Left renal cortex interstitium (tissue), 4 donors: ENCODE measurements at places on chromosomes 16 and 17.

- DNase-seq, result no peak
Observed at GRCh38 chr17:51813140-51813783, 345.3 kb downstream of the CA10 start.

- DNase-seq, result no peak
Observed at GRCh38 chr17:42784811-42785592, 4.6 kb downstream of the WNK4 start.

DNA sequence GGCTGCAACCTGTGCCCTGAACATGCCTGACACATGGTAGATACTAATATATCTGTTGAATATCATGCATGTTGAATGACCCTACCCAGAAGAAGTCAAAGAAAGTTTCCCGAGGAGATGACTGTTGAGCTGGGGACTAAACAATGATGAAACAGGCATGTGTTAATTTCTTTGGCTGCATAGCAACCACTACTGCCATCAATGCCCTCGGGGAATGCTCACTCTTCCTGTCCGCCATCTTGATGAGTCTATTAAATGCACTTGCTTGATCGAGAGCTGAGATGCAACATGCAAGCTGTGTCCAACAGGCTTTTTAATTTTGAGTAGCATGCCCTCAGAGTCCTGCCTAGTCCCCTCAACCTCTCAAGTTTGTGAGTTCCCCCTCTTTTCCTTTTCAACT, 31.3 kb downstream of the GRIN2A start:
- DNase-seq, result no peak

- no peak for DNase-seq
Observed at GRCh38 chr16:46731691-46732555, 16.2 kb downstream of the MYLK3 start.

GRCh38 chr17:43576563-43577229, 30.6 kb upstream of the ETV4 start:
- DNase-seq, result no peak

- DNase-seq, result peak; percentile 7
Observed at GRCh38 chr16:25747160-25747758, 55.5 kb downstream of the HS3ST4 start.

DNA sequence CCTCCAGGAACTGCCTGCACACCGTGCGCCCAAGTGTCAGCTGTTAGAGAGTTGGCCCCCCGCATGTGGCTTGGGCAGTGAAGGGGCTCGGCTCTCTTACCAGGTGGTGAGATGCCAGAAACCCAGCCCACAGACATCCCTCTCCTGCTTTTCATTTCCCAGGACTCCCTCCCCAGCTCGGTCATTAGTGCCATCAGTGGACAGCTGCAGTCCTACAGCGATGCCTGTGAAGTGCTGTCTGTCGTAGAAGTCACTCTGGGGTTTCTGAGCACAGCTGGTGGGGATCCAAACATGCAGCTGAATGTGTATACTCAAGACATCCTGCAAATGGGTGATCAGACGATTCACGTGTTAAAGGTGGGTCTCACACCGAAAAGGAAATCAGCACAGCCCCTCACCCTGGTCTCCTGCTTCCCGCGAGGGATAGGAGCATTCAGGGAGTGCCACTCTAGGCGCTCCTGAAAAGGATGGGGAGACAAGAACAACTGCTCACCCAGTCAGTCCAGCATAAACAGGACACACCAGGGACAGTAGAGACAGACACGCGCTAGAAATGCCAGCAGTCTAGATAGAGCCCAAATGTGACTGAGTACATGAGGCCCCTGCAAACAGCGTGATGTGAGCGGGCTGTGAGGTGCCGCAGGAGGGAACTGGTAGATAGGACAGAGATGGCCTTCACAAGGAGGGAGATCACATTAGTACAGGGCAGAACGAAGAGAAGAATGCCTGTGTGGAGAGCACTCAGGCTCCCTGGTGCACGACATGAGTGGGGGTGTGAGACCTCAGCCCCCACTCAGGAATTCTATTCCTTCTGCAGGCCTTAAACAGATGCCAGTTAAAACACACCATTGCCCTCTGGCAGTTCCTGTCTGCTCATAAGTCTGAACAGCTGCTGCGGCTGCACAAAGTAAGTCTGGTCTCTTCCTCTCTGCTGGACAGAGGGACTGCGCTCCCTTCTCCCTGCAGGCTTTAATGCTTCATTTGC, 25.7 kb upstream of the ENDOV start:
- DNase-seq, result no peak

DNA sequence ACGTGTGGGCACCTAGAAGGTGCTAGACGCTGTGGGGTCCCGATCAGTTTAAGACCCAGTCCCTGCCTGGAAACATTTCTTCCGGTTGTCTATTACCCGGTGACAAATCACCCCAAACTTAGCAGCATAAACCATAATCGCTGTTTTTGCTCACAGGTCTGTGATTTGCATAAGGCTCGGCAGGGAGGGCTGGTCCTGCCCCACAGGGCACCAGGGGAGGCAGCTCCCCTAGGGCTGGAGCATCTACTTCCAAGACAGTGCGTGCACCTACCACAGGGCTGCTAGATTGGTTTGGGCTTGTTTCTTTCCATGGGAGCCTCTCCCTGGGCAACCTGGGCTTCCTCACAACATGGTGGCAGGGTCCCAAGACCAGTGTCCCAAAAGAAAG, 214.5 kb upstream of the CIBAR2 start:
- DNase-seq, result no peak

DNA sequence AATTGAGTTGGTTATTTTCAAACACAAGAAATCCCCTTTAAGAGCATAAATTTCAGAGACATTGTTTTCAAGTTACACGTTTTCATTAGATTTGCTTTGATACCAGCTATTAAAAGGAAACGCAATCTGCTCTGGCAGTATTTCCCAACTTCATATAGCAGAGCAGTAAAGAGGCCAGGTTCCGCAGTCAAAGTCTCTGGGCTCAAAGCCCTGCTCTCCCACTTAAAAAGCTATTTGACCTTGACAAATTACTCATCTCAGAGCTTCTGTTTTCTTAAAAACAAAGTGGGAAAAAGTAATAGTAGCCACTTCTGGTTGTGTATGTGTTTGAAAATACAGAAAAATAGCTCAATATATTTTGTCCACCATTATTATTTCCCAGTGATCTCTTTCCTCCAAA, 89.7 kb upstream of the CDYL2 start:
- no peak for DNase-seq

GRCh38 chr17:18921912-18922451, 30.0 kb upstream of the SLC5A10 start:
- no peak for DNase-seq

DNA sequence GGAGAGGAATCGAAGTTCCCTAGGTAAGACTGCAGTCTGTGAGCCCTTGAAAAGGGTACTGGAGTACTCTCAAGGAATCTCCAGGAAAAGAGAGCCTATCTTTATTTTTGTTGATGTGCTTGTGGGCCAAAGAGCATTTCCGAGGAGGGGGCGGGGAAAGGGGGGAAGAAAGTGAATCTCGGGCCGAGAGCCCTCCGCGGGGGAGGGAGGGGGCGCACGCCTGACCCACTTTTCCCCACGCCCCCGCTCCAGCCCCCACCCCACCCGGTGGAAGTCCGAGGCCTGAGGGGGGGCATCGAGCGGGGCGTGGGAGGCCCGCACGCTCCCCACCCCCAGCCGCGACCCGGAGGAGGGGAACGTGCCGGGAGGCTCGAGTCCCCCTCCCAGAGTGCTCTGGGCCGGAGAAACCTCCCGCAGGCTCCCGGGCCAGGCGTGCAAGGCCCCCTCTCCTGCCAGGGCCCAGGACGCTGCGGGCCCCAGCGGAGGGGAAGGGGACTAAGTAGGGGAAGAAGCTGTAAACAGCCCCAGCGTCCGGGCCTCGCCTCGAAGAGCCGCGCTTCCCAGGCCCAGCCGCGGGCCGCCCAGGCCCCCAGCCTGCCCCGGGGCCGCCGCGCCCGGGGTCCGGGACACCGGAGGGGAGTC, 444 bp downstream of the HELZ start:
- DNase-seq, result no peak

DNA sequence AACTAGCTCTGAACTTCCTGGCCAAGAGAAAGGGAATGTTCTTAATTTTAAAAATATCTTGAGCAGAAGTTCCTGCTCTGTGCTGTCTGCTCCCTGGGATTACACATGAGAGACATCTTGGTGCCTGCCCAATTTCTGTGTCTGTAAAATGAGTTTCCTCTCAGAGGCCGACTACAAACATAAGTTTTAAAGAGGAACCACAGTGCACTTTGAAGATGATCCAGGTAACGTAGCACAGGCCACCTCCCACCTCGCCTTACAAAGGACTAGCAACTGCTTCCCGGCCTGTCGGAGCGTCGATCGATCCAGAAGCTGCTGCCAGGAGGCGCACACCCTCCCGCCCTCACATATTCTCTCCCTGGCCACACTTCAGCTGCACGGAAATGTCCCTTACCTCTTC, 55.0 kb upstream of the ATP2A3 start:
- no peak for DNase-seq

DNA sequence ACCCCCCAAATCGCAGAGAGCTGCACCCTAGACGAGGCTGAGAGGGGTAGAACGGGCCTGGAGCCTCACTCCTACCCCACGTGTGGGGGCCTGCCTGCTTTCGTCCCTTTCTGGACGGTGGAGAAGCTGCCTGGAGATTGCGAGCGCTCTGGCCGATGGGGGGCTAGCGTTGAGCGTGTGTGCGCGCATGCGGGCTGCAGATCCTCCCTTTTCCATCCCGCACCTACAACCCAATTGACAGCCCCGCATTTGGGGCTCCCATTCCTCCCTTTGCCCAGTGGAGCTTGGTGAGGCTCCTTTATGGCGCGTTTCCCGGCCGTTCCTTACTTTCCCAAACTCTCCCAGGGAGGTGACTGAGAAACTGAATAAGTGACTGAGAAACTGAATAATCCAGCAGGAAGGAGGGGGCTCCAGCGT, 907 bp upstream of the ESRP2 start:
- DNase-seq, result no peak

GRCh38 chr17:72287586-72287985, 166.8 kb downstream of the SOX9 start:
- DNase-seq, result no peak

GRCh38 chr16:27389272-27389961, 12.6 kb upstream of the IL21R start:
- DNase-seq, result no peak

- DNase-seq, result no peak
Observed at GRCh38 chr16:68382296-68382718, 66.0 kb downstream of the SMPD3 start.

DNA sequence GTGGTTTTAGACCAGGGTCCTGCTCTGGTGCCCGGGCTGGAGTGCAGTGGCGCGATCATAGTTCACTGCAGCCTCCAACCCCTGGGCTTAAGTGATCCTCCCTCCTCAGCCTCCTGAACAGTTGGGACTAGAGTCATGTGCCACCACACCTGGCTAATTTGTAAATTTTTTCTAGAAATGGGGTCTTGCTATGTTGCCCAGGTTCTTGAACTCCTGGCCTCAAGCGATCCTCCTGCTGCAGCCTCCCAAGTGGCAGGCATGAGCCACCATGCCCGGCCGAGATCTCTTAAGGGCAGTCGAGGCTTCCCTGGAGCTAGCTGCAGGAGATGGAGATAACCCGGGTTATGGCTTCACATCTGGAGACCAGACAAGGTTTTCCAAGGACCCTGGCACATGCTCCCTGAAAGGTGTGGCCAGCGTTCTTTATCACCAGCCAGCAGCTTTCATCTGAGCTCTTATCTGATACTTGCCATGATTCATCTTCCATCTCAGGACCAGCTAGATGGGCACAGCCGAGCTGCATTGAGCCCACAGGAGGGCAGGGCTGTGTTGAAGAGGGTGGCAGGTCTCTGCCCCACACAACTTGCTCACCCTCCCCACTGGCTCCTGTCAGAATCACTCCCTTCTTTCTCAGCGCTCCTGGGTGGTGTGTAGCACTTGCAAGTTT, 28.6 kb downstream of the SCNN1B start:
- no peak for DNase-seq

GRCh38 chr16:22346483-22346882, 27.9 kb downstream of the CDR2 start:
- no peak for DNase-seq

GRCh38 chr16:35339337-35339736, 1879.9 kb downstream of the TP53TG3F start:
- no peak for DNase-seq

DNA sequence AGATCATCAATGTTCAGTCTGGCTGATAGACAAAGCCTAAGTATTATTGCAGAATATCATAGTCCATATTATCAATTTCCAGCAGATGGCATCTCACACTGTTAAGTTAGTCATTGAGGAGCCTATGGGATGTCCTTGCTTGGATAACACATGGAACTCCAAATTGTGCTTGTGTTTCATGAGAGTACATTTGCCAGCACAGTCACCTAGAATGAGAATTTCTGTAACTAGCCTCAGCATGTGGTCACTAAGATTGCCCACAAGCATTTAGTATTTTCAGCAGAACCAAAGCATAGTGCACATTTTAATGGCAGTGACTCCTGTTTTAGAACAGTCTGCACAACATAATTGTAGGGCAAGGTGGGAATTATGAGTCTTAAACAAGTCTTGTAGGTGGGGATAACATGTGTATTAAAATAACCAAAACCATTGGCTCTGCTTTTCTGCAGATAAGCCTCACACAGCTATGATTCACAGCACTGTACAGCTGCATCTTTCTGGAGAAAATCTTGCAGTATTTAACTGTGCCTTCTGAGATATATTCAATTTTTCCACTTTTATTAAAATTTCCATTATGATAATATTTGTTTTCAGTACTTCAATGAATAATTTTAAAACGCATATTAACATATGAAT, 882.8 kb upstream of the SOX9 start:
- DNase-seq, result no peak

DNA sequence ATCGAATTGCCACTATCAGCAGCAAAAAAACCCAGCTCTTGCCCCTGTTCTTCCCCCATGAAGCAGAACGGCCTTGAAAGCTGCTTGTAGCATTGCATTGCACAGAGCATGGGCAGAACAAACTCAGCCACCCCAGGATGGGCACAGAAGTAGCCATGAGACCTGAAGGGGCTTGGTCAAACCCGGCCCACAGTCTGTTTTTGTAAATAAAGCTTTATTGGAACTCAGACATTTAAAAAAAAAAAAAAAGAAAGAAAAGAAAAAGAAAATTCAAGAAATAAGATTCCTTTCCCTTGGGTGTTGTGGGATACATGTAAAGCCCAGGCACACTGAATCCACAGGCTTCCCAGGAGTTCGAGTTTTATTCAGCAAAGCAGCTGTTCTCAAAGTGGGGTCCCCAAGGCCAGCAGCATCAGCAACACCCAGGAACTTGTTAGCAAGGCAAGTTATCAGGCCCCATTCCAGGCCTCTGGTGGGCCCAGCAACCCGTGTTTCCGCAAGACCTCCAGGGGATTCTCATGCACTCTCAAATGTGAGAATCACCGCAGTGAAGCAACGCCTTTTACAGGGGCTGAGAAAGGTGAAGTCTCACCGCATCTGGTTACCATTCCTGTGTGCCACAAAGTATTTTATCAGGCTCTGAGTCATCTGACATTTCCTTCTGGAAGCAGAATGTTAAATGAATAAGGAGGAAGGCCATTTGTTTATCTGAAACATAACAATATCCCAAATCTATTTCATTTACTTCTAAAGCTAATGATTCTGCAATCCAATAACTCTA, 108.2 kb downstream of the SLC39A11 start:
- no peak for DNase-seq

DNA sequence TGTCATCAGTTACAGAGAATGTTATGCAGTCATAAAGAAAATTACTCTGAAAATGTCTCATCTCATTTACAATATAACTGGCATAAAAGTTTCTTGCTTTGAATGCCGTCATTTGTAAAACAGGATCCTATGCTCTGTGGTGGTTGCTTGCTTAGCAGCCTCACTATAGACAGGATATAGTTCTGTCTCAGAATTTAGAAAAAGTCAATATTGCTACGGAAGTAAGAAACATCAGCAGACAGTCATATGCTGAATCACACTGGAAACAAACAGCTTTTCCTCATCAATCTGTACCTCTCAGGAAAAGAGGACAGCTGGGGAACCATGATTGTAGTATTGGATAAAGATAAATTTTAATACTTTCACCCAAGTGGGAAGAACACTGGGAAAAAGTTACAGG, 105.5 kb downstream of the MYO1D start:
- no peak for DNase-seq
